Amygdala (tissue), 56 donors: ENCODE measurements at places on chromosomes 16 and 17.

DNA sequence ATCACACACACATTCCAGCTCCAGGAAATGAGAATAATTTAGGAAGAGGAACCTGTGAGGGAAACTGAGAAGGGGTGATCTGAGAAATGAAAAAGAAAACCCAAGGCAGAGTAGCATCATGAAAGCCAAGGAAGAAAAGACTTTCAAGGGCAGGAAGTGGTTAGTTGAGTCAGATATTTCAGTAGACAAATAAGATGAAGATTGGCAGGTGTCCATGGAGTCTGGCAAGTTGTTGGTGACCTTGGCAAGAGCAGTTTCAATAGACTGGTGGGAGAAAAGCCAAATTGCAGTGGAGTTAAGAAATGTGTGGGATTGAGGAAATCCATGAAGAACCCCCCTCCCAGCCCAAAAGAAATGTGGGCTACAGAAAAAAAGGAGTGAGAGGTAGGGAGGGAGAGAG is 10.7 kb downstream of the GNAO1 start:
- no peak for DNase-seq

GRCh38 chr17:77256710-77257109 is 115.9 kb downstream of the SEC14L1 start:
- no peak for DNase-seq

GRCh38 chr17:42684929-42685556 is 2.7 kb downstream of the CNTNAP1 start:
- no peak for DNase-seq

- DNase-seq, result no peak
These were observed 223.2 kb upstream of the GSE1 start for GRCh38 chr16:85389679-85390470.

DNA sequence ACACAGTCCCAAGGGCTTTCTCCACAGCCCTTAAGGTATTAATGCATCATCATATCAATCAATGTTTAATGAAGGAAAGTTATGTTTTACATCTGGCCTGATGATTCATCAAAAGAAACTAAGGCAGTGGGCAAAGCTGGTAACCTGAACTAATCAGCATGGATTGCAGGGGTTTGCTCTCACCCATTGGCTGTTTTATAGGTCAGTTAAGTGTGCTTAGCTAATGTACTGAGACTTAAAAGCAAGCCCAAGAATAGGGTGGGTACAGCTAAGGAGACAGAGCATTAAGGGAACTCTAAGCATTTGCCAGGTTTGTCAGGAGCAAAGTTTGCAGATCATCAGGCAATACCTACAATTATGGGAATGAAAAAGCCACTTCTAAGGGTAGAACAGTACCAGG is 1247.6 kb downstream of the CDH8 start:
- no peak for DNase-seq

DNA sequence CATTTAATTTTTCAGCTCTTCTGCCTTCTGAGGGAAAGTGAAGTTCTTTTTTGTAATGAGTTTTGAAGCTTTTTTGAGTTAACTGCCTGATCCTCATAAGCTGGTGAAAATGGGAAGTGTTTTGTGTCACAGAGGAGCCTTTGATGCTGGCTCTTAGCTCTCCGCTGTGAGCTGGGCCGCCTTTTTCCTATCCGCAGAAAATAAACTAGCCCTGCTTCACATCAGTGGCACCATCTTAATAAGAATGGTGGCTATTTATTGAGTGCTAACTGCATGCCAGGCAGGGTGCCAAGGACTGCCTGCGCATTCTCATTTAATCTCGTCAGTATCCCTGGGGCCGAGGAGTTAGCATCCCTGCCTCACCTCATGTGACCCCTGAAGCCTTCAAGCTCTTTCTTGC is 309.0 kb downstream of the CPPED1 start:
- no peak for DNase-seq

GRCh38 chr17:60557805-60558204 is 31.8 kb upstream of the APPBP2 start:
- no peak for DNase-seq

GRCh38 chr16:56312556-56312955 is 112.8 kb downstream of the AMFR start:
- no peak for DNase-seq

GRCh38 chr17:61551255-61551742 is 39.7 kb downstream of the NACA2 start:
- no peak for DNase-seq

DNA sequence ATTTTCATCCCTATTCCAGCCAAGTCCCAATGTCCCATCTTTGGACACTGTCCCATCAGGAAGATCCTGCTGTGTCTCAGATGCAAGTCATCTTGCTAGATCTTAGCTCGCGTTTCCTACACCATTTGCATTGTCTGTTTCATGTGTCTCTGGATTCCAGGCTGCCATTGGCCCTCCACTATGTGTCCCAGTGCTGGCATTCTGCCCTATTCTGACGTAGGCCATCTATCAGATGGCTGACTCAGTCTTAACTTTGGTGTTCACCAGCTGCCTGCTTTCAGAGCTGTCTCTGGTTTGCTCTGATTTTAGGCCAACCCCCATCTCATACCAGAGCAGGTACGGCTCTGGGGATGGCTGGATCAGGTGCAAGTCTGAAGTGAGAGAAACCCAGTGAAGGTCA is 300.9 kb upstream of the ASIC2 start:
- DNase-seq, result no peak

- DNase-seq, result no peak
These were observed 9.7 kb downstream of the HNF1B start for GRCh38 chr17:37735165-37735564.

GRCh38 chr17:28861393-28862203 is 6.8 kb downstream of the ERAL1 start:
- no peak for DNase-seq

DNA sequence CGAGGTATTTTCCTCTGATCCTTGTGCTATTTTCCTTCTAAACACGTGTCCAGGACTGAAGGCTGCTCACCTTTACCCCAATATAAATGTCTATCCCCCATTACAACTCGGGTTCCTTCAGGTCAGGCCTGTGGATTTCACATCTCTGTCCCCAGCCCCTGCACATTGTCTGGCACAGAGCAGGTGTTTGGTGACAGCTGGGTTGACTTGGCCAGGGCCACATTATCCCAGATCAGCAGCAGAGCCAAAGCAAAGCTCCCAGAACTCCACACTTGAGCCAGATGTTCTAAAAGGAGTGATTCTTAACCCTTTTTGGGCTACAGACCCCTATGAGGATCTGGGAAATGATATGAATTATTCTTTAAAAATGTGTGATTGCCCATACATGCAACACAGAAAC is 18.0 kb upstream of the SPATA32 start:
- DNase-seq, result no peak

DNA sequence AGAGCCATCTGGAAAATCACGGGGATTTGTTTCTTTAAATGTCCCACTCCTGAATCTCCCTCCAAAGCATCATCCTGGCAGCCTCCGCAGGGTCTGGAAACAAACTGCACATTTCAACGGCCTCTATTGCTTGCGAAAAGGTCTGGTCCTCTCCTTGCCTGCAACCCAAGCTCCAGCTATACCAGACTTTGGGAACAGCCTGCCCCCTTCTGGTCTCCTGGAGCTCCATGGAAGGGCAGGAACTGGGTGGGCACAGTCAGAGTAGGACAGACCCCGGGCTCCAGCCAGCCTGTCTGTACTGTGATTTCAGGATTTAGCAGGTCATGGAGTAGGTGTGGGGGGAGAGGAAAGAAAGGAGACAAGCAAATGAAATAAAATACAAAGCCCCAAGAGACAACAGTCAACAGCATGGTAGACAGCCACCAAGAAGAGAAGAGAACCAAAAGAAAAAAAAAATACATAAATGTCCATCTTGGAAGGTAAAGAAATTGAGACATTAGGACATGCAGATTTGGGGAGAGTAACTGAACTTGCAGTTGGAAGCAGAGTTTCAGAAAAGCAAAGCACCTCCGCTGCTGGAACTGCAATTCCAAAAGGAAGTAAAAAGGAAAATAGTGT is 2.7 kb downstream of the XYLT1 start:
- DNase-seq, result peak; percentile 45

DNA sequence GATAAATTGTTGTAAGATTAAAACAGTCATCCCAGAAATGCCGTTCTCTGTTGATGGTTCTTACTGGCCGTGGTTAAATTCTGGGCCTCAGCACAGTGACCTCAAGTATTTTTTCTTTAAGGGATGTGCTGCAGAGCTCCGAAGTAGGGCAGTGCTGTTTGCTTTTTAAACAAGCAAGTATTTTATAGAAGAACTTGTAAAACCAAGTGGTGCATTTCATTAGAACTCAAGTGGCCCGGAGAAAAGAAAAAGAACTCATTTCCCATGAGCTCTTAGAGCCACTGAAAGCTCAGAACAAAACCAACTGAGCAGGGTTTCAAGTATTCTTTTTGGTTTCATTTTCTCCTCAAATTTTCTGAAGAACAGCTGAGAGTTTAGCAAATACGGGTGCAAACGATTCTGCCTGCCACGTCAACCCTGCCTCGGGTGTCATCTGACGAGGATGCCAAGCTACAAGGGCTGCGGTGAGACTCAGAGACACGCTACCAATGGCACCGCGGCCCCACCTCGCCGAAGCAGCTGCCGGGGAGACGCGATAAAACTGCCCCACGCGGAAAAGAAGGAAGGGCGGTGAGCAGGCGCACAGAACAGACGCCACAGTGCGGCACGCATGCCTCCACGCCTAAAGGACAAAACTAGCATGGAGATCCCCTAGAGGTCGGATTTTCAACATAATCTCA is 6.3 kb downstream of the LMF1 start:
- DNase-seq, result no peak

DNA sequence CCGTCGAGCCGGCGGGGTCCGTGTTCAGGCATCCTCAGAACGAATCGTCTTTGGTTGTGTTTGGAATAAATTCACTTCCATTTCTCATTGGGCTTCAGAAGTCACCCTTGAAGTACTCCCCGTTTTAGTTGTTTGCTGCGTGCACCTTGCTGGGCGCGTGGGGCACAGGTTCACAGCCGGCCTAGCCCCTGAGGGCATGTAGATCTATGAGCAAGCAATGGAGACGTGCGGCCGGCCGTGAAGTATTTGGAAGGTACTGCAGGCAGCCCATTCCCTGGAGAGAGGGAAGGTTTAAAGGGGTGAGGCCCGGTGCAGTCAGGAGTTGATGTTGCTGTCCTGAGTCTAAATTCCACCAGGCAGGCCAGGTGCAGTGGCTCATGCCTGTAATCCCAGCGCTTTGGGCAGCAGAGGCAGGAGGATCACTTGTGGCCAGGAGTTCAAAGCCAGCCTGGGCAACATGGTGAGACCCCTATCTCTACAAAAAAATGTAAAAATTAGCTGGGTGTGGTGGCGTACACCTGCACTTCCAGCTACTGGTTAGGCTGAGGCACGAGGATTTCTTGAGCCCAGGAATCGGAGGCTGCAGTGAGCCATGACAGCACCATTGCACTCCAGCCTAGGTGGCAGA is 714 bp downstream of the ACSF3 start:
- DNase-seq, result no peak

DNA sequence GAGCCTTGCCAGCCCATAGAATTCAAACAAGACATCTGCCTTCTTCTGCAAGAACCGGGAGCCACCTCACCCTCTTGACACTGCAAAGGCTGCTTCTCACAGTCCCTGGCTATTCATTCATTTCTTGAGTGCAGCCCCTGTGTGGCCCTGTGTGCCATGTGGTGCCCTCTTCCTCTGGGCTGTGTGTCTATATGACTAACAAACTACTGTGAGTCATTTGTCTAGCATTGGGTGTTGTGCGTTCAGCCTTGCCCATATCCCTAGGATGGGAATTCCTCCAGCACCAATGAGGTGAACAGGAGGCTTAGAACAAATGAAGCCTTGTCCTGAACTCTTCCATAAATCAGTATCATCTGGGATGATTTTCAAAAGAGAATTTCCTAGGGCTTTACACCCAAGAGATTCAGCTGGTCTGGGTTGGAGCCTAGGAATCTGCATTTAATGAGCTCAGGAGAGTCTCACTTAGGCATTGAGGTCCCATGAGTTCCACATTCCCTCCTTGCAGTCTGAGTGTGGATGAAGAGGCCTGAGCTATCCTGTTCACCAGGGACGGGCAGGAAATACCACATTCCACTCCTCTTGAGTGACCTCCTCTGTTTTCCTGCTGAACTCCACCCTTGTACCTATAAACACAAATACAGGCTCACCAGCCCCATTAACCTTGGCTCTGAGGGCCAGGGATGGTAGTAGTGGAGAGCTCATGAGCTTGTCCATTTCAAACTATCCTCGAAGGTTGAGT is 308.7 kb upstream of the N4BP1 start:
- no peak for DNase-seq

GRCh38 chr16:15950869-15951268 is 1.5 kb downstream of the ABCC1 start:
- no peak for DNase-seq

DNA sequence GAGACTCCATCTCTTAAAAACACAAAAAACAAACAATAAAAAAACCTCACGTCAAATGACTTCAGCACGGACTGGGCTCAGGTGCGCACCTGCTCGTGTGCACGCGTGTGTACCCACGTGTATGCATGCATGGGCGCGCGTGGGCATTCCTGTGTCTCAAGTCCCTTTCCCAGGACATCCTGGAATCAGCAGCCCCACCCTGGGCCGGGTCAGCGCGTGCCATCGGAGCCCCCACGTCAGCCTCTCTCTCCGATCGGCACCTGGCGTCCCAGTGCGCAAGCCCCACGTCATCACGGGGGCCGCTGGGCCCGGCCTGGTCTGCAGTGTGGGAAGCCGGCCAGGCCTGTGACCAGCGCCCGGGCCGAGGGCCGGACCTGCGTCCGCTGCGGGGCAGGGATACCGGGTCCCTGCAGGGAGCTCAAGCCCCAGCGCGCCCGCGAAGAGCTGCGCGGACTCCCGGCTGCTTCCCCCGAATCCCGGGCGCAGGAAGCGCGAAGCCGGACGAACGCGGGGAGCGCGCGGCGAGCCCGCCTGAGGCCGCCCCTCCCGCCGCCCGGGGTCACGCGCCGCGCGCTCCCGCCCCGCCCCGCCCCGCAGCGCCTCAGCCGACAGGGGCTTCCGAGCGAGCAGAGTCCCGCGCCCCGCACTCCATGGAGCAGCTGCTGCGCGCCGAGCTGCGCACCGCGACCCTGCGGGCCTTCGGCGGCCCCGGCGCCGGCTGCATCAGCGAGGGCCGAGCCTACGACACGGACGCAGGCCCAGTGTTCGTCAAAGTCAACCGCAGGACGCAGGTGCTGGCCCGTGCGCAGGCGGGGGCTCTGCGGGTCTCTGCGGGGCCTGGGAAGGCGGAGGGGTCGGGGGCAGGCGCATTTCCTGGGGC is at the start of gene FN3K:
Gene FN3K, plus strand, starts transcription at position 629 of the 880 bp plus-strand sequence. Its CDS starts 22 bp downstream, at position 651.
- DNase-seq, result peak; percentile 64

DNA sequence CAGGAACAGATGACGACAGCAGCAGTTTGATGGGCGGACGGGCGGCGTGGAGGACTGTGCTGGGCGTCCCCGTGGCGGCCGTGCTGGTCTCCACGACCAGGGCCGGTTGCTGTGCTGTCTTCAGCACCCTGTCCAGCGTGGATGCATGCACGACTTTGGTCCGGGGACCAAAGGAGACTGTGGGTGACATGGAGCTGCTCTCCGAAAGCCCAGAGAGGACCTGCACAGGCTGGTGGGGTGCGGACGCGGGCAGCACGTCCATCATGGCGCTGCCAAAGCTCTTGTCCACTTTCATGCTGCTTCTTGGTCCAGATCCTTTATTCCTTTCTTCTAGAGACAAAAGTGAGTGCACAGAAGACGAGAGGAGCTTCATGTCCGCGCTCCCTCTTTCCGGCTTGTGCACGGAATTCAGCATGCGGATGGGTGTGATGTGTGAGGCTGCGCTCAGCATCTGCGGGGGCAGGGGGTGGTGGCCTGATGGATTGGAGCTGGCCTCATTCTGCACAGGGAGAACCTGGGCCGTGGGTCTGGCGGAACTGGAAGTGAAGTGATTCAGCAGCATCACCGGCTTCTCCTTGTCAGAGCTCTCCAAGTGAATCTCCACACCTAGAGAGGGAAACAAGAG is 20.3 kb downstream of the MAP1LC3B start:
- no peak for DNase-seq
